ENCODE measurements at places on chromosomes 12 and 14. TPM values are rescaled to one million over a fixed set of nuclear protein-coding genes. Genes with fewer than 3 reads are reported as not detected.
A peak's percentile ranks its signal among the peaks of the same experiment; 100 is the strongest.

DNA sequence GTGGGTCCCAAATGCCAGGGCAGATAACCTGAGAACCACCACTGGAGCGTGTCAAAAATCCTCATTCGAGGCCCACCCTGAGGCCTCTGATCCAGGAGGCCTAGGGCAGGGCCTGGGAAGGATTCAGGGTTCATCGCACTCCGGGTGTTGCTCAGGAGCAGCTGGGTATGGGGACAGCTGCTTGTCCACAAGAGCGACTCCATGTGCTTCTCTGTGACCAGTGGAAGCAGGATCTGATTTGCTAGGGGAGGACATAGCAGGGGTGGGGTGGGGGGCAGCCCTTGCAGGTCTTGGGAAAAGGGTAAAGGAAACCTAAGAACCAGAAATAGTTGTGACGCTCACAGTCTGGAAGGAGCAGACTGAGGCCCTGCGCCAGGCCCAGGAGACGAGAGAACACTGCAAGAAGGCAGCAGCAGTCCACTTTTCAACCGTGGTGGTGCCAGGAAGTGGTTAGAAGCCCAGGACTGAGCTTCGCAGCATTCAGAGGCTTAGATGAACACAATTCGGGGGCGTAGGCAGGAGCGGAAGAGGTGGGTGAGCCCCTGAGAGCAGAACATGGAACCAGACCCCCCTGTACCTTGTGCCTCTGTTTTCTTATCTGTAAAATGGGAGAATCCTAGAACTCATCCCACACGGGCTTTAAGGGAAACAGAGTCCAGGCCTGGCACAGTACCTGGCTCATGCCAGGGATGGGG lies 33.7 kb downstream of the ITPK1 start:
- DNase-seq = peak; percentile 59

GRCh38 chr12:20376984-20377383 lies 8.6 kb downstream of the PDE3A start:
- no peak for DNase-seq

DNA sequence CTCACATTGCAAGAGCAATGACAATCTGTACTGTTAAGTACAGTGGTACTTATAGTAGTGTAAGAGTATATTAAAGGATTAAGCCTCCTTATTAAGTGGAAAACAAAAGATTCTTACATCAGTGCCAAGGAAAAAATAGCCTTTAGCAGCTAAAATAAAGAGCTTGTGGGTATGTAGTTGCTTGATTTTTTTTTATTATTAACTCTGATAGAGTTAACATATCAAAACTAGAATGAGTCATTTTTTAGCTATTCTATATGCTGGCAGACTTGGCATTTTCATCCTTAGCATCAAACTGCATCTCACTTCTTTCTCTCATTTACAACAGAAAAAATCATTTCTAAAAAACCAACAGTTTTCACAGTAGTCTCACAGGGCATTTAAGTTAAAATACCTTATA lies 86.5 kb downstream of the ATP2B1 start:
- no peak for DNase-seq

GRCh38 chr12:104974626-104975290 lies 11.4 kb upstream of the NOPCHAP1 start:
- no peak for DNase-seq

- DNase-seq = no peak
These were observed 214.6 kb upstream of the TMEM132C start for GRCh38 chr12:128052331-128052730.

GRCh38 chr12:14613718-14614117 lies 46.0 kb upstream of the PLBD1 start:
- no peak for DNase-seq

DNA sequence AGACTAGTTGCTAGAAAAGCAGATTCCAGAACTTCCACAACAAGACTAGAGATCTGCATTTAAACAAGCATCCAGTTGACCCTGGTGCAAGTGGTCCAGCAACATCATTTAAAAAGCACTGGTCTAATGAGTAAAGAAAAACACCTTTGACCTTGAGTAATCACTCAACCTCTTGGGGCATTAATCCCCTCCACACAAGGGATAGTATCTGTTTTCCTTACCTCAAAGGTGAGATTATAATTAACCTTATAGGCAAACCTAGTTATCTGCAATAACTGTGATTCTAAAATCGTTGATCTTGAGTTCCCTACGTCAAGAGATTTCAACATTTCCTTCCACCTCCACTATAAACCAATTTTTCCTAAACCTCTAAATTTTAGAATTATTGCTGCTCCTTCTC lies 1.1 kb downstream of the KDM5A start:
- no peak for DNase-seq

DNA sequence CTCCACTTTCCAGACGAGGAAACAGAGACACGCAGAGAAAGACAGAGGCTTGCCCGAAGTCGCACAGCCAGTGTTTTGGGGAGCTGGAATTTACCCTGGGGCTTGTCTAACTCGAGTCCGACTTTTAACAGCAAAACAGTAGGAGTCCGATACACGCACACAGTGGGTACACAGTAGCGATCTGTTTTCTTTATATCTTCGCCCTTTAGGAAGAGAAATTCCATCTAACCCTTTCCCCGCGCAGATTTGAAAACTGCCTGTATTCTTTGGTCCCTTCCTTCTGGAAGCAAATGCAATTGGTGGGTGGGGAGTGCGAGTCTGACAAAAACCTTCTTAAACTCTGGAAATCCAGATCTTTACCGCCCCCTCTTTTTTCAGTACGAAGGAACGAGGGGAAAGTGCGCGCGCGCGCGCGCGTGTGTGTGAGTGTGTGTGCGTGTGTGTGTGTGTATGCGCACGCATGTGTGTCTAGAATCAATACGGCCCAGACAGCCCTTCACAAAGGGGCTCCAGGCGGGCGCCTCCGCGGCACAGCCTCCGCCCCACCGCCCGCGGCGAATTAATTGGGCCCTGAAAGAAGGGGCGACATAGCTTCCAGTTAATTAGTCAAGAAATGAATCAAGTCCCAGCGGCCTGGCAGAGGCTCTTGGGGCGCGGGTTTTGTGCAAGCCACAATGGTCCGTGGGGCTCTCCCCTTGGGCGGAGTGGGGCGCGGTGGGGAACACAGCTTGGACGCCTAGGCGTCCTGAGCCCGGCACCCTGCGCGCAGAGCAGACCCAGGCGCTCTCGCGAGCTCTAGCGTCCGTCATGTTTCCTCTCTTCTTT lies 14.0 kb upstream of the TBX3 start:
- no peak for DNase-seq

KCNJ8 gene
- not detected for total RNA-seq

ETNK1 gene
- total RNA-seq = 88.9 TPM

TAMALIN gene
- total RNA-seq = 10.0 TPM

RERG gene
- total RNA-seq = not detected

Measured in activated T-cell treated with anti-CD3 and anti-CD28 coated beads, Interleukin-2, amount 50 U/mL, for 72 hours (primary cell).